ENCODE measurements at places on chromosomes 7 and 10.
A peak's percentile ranks its signal among the peaks of the same experiment; 100 is the strongest.

DNA sequence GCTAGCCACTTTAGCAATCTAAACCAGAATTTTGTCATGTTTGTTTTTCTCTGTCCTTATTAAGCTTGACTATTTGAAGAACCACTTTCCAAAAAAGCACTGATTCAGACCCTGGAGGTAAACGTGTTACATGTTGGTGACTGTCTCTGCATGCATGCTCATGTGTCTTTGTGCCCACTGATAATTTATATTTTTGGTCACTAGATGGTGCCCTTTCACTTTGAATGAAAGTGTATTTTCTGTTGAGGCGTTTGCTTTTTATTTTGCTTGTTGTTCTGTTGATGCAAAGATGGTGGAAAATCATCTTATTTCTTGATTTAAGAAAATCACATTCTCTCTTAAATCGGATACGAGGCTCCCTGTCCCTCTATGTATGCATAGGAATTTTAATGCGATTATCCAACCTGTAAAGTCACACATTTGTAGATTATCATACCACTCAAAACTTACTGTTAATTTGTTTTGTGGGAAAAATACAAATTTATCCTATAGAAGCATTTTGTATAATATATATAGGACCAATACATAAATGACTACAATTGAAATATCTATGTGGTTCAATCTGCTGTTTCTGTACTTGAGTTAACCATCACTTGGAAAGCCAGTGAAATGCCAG lies 269.3 kb downstream of the BICC1 start:
- DNase-seq, result no peak

- DNase-seq, result no peak
Observed at GRCh38 chr7:100552532-100552931, 13.5 kb downstream of the AGFG2 start.

- no peak for DNase-seq
Observed at GRCh38 chr7:78296046-78296597, 497.5 kb downstream of the PHTF2 start.

- no peak for DNase-seq
Observed at GRCh38 chr10:102665904-102666509, 21.7 kb downstream of the TRIM8 start.

- no peak for DNase-seq
Observed at GRCh38 chr10:99966306-99966705, 43.4 kb downstream of the DNMBP start.

- DNase-seq, result no peak
Observed at GRCh38 chr10:133278577-133279265, 2.1 kb upstream of the ADAM8 start.

- DNase-seq, result no peak
Observed at GRCh38 chr7:96484091-96484490, 162.2 kb upstream of the SLC25A13 start.

GRCh38 chr10:110326351-110327032 lies 21.8 kb upstream of the SMNDC1 start:
- DNase-seq, result peak; percentile 59

DNA sequence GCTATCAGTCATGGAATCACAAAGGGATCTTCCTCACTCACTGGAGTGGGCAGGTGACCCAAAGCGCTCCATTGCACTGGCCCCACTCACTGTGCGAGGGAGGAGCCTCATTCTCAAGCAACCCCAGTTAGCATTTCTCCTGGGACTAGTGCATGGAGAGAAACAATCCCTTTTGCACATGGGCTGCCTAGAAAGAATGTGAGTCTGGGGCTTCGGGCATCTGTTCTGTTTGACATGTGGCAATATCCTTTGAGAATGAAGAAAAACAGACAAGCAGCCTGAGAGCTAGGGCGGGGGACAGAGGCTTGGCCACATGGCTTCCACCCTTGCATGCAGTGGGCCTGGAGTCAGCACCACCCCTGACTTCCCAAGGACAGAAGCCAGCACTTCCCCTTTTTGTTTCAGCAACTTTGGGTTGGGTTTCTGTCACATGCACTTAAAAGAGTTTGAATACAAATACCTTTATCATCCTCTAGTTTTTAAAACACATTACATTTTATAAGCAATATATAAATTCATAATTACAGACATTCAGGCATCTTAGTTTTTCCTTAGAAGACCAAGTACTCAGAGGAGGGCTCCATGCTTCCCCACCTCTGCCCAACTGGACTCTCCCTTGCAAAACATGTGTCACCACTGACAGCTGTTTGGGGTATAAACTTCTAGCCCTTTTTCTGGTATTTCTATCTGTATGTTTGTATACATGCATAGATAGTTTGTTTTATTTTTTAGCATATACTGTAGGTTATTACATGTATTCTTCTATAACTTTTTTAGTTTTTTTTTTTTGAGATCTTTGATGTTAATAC lies 73.8 kb downstream of the RBM20 start:
- no peak for DNase-seq

DNA sequence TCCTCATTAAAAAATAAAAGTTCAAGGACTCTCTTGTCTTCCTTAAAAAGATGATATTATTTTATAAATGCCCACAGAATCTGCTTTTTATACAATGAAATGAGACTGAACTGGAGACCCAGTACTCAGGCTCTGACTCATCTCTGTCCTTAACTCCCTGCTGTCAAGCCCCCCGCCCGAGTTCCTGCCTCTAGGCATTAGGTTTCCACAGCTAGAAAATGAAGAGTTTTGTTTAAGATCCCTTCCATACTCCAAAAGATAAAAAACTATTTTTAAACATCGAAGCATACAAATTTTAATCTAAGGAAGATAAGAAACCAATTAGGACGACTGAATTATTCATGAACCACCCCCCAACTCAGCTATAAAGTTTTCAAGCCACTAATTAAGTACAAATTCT lies 97.7 kb upstream of the FEZF1 start:
- DNase-seq, result no peak

DNA sequence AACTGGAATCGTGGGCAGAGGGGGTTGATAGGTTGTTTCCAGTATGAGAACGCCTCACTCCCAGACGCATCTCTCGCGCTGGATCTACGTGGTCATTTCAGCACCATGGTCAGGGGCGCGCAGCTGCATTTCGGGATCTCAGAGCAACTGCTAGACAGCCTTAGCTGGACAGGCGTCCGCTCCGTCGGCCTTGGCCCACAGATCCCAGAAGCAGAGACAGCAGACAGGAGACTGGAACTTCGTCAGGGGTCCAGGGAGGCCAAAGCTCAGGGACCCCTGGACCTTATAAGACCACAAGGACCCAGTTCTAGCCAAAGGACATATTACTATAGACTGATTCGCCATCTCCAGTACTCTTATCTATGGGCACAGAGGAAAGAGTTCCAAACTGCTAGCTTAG lies 5.3 kb downstream of the NEUROG3 start:
- peak; percentile 16 for DNase-seq

- DNase-seq, result peak; percentile 42
Observed at GRCh38 chr10:114151486-114151885, 22.5 kb downstream of the CCDC186 start.

DNA sequence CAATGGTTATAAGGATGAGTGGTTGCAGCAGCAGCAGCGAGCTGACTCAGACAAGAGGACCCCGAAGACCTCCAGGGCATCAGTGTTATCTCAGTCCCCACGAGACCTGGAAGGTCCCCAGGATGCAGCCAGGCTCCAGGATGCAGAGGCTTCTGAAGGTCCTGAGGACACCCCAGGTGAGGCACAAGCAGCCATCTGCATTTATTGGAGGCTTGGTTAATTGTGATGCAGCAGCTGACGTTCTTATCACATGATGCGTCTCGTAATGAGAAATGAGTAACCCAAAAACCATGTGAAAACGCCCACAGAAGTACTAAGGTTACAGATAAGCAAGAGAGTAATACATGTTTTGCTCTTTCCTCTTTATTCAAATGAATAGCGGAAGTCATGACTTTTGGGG lies 17.4 kb downstream of the C7orf57 start:
- DNase-seq, result no peak

GRCh38 chr7:133108023-133108422 lies 26.1 kb upstream of the CHCHD3 start:
- no peak for DNase-seq

DNA sequence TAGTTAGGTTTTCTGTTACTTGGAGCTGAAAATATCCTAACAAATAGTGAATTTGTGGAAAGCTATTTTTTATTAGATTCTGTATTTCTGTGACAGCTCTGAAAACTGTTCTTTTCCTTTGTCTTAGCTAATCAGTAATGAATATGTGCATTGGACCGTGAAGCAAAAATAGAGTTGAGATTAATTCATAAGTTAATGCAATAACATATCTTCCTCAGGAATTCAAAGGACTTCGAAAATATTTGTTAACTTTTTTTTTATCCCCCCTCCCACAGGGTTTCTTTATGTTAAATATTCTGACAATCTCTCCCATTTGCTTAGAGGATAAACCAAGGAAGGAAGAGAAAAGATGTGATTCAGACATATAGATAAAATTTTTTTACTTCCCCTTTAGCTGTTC lies 101.4 kb downstream of the PODXL start:
- DNase-seq, result no peak

DNA sequence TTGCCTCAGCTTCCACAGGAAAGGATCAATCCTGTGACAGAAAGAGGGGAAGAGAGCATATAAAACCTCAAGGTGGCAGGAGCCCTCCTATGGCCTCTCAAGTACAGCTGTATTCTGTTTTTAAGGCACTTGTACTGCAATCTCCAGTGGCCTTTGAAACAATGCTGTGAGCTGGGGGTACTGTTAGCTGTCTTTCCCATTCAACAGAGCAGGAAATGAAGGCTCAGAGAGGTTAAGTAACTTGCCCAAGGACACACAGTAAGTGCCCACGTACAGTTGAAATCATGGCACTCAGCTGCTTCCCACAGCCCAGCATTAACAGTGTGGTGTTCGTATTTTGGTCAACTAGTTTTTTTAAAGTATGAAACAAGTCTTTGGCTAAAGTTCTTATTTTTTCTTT lies 34.0 kb downstream of the DUSP5 start:
- no peak for DNase-seq

GRCh38 chr7:142939226-142939910 lies at the start of gene LLCFC1:
TSS of gene LLCFC1 (plus strand) at chr7:142939484. CDS start at chr7:142939622, 138 bp downstream.
- no peak for DNase-seq

- no peak for DNase-seq
Observed at GRCh38 chr7:137935884-137936508, 65.9 kb downstream of the CREB3L2 start.

GRCh38 chr10:27450225-27450624 lies 53.9 kb upstream of the RAB18 start:
- DNase-seq, result no peak

GRCh38 chr7:129144095-129144833 lies at the start of gene TSPAN33:
TSS of gene TSPAN33 (plus strand) at chr7:129144707. CDS start at chr7:129144981, 274 bp downstream.
- peak; percentile 7 for DNase-seq

DNA sequence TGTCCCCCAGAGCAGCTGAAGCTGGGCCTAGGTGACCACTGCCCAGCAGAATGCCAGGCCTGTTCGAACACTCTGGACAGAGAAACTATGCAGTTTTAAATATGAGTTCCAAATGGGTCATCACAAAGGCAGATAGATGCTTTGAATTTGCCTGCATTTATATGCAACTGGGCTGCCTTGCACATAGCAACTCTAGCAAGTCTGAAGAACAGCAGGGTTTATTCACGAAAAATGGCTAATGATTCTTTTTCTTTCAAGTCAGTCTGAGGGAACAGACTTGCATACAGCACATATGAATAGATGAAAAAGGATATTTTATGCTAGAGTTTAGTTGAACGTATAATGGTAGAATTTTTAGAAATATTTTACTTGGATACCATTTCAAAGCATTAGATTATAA lies 68.5 kb downstream of the SLC35B4 start:
- no peak for DNase-seq

DNA sequence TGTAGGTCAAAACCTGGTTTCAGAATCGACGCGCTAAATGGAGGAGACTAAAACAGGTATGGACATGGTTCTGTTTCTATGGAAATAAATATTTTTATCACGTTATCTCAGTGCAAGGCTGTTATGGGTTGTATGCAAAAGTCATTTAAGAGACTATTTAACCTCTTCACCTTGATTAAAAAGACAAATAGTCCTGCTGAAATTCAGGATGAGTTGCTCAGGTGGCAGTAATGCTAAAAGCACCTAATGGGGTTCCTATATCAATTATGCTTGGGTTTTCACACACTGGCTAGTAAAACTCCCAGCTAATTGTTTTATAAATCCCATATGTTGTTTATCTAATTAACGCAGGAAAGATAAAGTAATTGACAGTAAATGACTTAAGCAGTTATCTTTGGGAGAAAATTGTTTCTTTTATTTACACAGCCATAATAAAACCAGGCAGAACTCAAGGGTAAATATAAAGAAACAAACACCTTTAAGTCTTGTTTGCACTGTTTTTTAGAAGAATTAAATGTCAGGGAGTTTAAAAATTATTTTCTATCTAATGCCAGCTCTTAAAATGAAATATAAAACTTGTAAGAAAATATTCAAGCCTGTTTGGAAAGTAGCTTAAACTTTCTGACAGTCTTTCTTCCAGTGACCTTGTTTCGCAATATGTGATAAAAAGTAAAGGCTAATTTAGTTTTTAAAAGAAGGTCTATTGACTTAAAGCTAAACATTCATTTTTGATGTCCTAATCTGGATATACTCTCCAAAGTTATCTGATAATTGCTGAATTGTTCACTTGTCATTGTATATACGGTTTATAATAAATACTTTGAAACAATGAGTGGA lies 3.2 kb downstream of the HHEX start:
- DNase-seq, result no peak

DNA sequence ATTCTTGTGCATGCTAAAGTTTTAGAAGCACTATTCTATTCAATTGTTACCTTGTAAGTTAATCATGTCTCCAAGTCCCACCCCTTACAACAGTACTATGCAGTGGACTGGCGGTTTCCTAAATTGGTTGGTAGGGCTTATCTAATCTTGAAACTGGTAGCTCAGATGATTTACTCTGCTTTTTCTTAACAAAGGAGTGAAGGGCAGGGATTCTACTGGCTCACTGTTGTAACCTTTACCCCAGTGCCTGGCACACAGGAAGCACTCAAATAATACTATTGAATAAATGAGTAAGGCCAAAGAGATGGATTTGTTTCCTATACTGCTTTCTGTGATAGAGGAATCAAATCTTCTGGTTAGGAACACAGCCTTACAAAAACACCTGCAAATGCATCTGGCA lies 46.0 kb upstream of the CYCS start:
- no peak for DNase-seq

DNA sequence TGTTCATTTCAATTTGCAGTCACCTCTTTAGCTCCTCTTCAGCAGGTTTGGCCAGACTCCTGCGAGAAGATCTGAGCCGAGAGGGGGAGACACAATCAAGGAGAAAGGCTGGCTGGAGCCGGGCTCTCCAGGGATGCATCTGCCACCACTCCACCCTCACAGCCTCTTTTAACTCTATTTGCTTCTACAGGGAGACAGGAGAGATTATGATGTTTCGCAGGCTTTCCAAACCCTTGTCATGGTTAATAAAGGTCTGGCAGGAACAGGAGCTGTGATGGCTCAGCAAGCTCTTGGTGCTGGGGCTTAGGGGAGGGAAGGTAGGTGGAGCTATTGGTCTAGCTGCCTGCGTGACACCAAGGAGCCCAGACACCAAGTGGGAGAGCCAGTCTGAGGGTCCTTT lies 448.1 kb upstream of the PODXL start:
- DNase-seq, result peak; percentile 24

Measured in fibroblast of skin of left quadriceps (primary cell).